ENCODE measurements at places on chromosomes 16 and 17.

GRCh38 chr17:57971572-57971971, 16.4 kb upstream of the CUEDC1 start:
- DNase-seq, result no peak

DNA sequence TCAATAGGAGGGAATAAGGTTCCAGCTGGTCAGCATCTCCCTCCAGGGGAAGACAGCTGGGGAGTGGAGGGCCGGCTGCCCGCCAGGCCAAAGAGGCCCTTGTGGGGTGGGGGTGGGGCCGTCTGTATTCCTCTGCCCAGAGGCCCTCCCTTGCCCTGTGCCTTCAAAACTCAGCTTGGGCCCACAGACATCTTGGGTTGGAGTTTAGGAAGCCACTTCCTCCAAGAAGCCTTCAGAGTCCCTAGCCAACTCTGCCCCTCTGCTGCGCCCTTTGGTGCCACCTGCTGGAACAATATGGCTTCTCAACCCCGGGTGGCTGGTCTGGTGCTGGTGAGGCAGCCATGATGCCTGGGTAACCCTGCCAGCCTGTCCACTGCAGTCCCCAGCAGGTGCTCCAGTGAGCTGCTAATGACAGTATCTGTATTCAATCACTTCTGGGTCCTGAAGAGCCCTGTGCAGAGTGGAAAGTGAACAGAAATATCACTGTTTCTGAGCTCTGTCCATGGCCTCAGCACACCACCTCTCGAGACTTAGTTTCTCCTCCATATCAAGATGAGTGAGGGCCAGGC, 16.7 kb downstream of the HSD11B2 start:
- no peak for DNase-seq

DNA sequence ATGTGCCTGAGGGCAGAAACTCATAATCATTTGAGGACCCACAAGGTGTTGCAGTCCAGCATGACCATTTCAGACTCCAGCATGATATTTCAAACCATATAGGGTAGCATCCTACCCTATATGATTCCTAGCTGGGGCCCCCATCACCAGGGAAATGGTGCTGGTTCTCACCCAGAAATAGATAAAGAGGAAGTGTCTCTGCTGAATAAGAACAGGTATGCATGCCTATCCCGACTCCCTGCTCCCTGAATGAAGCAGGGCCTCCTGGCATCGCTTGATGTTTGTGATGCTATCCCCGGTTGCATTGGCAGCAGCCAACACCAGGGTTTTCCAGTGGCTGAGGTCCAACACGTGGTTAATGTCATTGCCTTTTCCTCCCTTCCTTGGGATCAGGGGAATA, 17.1 kb upstream of the HEATR6 start:
- no peak for DNase-seq

DNA sequence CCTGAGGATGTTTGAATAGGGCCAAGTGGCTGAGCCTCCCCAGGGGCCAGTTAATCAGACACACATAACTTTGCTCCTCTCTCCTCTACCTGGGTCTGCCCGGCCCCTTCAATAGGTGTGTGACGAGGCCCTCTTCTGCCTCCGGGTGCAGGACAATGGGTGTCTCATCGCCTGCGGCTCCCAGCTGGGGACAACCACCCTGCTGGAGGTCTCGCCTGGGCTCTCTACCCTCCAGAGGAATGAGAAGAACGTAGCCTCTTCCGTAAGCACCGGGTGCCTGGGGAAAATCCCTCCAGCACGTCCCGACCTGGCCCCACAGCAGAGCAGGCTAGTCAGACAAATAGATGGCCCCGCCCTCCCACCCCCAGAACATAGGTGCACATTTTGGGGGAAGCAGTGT, 16.1 kb upstream of the KIF19 start:
- no peak for DNase-seq

DNA sequence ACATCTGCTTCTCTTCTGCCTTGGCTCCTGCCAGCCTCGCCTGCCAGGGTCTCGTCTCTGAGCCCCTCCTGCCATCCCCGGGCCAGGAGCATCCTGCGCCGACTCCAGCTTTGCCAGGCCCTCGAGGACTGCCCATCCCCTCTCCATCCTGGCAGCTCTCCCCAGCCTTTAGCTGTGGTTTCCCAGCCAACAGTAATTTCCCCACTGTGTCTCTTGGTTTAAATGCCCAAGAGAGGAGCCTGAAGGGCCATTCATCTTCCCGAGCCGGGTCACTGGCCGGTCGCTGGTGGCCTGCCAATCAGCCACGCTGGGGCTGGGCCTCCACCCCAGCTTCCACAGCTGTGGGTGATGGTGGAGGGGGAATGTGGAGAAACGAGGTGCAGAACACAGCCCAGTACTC, 47.8 kb downstream of the MRC2 start:
- no peak for DNase-seq

DNA sequence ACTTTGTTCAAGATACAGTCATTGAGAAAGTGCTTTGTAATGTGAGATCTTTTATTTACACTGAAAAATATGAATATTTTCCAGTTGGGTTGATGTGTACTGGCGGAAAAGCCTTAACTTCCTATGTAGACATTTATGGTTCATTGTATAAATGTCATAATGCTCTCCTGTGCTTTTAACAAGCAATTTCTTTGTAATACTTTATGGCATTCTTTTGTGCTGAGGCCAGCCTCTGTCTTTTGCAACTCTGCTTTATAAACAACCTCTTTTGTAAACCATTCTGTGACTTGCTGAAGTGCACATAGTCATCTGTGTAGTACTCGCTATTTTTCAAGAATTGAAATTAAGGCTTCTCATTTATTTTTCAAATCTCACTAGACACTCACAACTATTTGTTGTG, 291.2 kb downstream of the CDH11 start:
- DNase-seq, result no peak

DNA sequence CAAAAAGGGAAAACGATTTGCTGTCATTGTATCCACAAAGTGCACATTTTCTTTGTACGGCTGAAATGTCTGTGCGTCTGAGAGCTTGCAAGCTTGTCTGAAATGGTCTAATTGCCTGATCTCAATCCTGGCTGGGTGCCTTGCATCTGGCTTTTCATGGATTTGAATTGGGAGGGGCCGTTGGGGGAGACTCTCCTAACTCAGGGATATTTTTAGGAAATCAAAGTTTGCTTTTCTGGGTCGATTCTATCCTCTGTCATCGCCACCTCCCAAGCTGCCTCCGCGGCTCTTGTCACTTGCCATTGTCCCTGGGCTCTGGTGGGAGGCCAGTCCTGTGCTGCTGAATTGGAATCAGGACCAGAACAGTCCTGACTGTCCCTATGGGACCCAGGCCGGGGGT, 33.3 kb upstream of the MGAT5B start:
- no peak for DNase-seq

GRCh38 chr17:28864991-28865849, 10.4 kb downstream of the ERAL1 start:
- no peak for DNase-seq

- no peak for DNase-seq
Observed at GRCh38 chr16:30120340-30121105, 2.5 kb downstream of the MAPK3 start.

- no peak for DNase-seq
Observed at GRCh38 chr16:65842067-65842466, 524.4 kb upstream of the CDH5 start.

All from stimulated activated CD8-positive, alpha-beta memory T cell treated with anti-CD3 and anti-CD28 coated beads, Interleukin-4, amount 100 ng/mL, for 1 hour (primary cell).